Caki2 (cell line): ENCODE measurements at places on chromosomes 3 and 15. TPM values are rescaled to one million over a fixed set of nuclear protein-coding genes. Genes with fewer than 3 reads are reported as not detected.

Gene SERPINI2
- 1.8 TPM in 1 of 2 replicates, not detected in the other for total RNA-seq

Gene SLC9C1
- not detected in 2 replicates for total RNA-seq

Gene EFCAB12
- total RNA-seq, result not detected in 2 replicates

Gene LPCAT4
- 4.4 and 9.6 TPM in 2 replicates for total RNA-seq

Gene TM2D3
- 13.3 and 25.7 TPM in 2 replicates for total RNA-seq

Gene ACAN
- not detected in 2 replicates for total RNA-seq

Gene AP3B2
- total RNA-seq, result 5.3 and 6.7 TPM in 2 replicates

Gene OSTN
- 0.03 TPM in 1 of 2 replicates, not detected in the other for total RNA-seq

Gene UBE2E2
- total RNA-seq, result 37.9 and 74.5 TPM in 2 replicates

Gene SLC15A2
- total RNA-seq, result not detected in 2 replicates

Gene DAZL
- not detected in 2 replicates for total RNA-seq
